Mammary epithelial cell (primary cell): ENCODE measurements at places on chromosomes 7 and 10. TPM values are rescaled to one million over a fixed set of nuclear protein-coding genes. Genes with fewer than 3 reads are reported as not detected.

SLC26A4 gene
- 0.08 TPM in 1 of 2 replicates, not detected in the other for total RNA-seq

AKR1D1 gene
- not detected in 2 replicates for total RNA-seq

TMUB1 gene
- 34.7 and 38.1 TPM in 2 replicates for total RNA-seq

SHOC2 gene
- total RNA-seq = 59.0 TPM

MLLT10 gene
- total RNA-seq = 33.7 TPM

ARPC1B gene
- 162 and 228 TPM in 2 replicates for total RNA-seq

NPY gene
- total RNA-seq = not detected

DNAH11 gene
- 0.17 TPM for total RNA-seq

SLC16A9 gene
- 0.07 and 0.08 TPM in 2 replicates for total RNA-seq

EGFR gene
- total RNA-seq = 304 TPM

ABCA13 gene
- 2.3 and 3.4 TPM in 2 replicates for total RNA-seq

PAPOLB gene
- not detected in 2 replicates for total RNA-seq

OPN1SW gene
- total RNA-seq = not detected in 2 replicates

GPR15LG gene
- total RNA-seq = 0.33 TPM

VIPR2 gene
- total RNA-seq = not detected

ADRB1 gene
- not detected for total RNA-seq

TSC22D4 gene
- total RNA-seq = 35.2 and 43.0 TPM in 2 replicates

CNTNAP2 gene
- not detected for total RNA-seq

CPXM2 gene
- total RNA-seq = 0.83 TPM

CRHR2 gene
- total RNA-seq = not detected in 2 replicates

UPK3B gene
- total RNA-seq = 3.9 and 4.0 TPM in 2 replicates

ARHGAP22 gene
- total RNA-seq = 32.7 TPM

CDNF gene
- total RNA-seq = 1.5 and 2.3 TPM in 2 replicates

CPN1 gene
- total RNA-seq = not detected

SMIM30 gene
- 37.0 and 44.1 TPM in 2 replicates for total RNA-seq

CFAP43 gene
- not detected in 2 replicates for total RNA-seq

HYCC1 gene
- total RNA-seq = 40.5 TPM

LLCFC1 gene
- not detected in 2 replicates for total RNA-seq

KBTBD2 gene
- total RNA-seq = 23.1 and 26.0 TPM in 2 replicates

CDK6 gene
- 171 TPM for total RNA-seq

MYOZ1 gene
- 0.50 TPM for total RNA-seq

SEMA3C gene
- total RNA-seq = 708 TPM
